ENCODE measurements at places on chromosomes 12 and 14. TPM values are rescaled to one million over a fixed set of nuclear protein-coding genes. Genes with fewer than 3 reads are reported as not detected.

DNA sequence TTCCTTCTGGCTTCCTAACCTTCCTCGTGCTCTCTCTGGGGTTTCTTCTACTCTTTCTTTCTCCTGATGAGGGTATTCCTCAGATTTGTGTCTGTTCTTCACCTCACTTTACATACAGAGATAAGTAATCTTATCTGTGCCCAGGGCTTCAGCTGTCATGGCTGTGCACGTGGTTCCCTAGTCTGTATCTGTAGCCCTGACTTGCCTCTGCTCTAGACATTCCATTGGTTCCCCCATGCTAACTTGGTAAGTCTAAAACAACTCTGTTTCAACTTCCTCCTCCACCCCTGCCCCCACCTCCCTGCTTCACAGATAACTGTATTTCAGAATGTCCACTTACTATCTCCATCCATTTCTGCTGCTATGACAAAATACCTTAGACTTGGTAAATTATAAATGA lies 10.8 kb downstream of the DIP2B start:
- no peak for DNase-seq

- no peak for DNase-seq
These were observed 24.6 kb downstream of the RPS6KA5 start for GRCh38 chr14:91035855-91036254.

GRCh38 chr12:52204095-52204930 lies 12.5 kb upstream of the KRT80 start:
- DNase-seq, result no peak

DNA sequence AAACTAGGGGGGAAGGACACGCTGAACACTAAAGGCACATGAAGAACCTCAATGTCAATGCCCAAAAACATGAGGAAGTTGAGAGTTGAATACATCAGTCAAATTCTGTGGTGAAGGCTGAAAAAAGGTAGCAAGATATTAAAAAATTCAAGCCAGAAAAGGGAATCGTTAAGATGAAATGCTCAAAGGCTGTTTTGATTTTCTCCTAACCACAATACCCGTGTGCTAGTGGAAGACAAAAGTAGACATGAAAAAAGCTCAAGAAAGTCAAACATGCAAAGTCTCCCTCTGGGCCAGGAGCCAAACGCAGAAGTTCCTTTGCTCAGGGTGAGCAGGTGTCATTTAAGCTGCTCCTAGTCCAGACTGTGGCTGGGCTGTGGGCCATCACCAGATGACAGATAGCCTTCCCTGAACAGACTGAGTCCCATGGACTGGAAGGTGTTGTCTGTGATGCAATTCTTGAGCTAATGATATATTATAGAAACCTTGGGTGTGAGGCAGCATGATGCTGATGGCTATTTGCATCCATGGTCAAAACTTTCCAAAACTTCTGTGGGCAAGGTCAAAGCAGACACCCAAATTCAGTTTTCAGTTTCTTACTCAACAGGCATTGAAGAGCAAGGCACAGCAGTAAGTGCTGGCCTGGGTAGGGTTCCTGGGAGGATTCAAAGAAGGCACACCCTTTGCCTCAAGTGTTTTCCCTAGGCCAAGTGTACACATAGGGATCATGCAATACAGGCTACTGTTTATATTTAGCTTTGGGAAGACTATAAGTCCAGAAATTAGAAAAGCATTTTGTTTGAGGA lies 81.6 kb downstream of the MYRFL start:
- no peak for DNase-seq

DNA sequence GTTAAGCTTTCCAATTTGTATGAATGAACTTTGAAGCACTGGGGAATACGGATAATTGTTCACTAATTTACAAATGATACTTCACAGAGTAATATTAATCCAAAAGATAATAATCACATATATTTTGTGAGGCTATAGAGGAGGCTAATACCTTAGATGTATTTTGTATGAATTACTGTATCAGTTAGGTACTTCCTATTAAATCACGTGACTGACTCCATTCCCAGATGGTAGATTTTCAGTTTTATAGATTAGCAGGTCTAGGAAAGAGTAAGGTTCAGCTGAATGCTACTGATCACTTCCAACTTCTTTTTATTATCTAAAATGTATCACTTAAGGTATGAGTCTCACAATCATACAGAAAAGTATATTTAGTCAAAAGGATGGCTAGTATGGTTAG lies 133.6 kb downstream of the PDE3A start:
- no peak for DNase-seq

GRCh38 chr12:28574746-28575592 lies 384.7 kb downstream of the CCDC91 start:
- DNase-seq, result no peak

GRCh38 chr12:81207664-81208063 lies 129.8 kb downstream of the ACSS3 start:
- DNase-seq, result no peak

DNA sequence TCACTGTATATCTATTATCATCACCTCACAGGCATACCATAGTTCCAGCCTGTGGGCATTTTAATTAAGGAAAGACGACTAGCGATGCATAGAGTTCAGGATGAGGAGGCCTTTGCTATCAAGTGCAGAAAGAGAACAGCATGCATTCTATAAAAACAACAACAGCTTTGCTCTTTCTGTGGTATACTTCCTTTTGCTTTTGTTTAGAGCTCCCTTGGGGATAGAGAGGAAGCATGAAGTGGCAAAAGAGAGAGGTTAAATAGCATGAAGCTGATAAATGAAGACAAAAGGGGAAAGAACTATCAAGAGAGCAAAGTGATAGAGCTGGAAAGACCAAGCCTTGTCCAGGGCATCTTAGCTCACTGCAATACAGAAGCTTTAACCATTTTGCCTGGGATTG lies 23.5 kb downstream of the IFNG-AS1 start:
- DNase-seq, result no peak

DNA sequence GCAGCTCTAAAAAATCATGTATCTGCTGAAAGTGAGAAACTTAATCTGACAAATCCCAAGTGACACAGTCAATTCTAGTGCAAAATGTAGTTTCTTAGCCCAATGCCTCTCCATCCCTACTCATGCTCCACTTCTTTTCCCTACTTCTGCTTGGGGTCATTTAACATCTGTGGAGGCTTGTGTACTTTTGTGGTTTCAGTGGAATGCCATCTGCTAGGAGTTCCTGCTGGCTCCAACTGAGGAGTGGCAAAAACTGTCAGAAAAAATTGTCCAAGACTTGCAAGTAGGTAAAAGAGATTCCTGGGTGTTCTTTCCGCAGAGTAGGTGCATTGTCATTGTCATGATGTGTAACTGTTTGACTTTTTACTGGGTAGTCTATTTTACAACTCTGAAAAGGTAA lies 12.5 kb upstream of the AVPR1A start:
- DNase-seq, result no peak

GRCh38 chr14:61101803-61102548 lies 120.9 kb downstream of the SLC38A6 start:
- DNase-seq, result no peak

GRCh38 chr12:104578453-104578852 lies 121.7 kb downstream of the CHST11 start:
- DNase-seq, result no peak

DNA sequence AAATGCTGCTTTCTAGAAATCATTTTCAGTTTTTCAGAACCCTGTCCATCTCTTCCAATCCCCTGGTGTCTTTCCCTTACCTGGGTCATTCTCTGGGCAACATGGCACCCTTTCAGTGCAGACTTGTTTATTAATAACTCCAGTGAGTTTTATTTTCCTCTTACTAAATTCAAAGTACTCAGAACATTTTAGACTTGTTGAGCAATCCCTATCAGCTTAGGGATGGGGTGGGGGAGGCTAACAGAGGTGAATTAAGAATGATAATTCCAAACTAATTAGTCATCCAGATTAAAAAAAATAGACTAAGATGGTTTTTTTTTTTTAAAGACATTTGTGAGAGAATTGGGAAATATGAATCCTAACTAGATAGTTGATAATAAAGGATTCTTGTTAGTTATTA lies 10.7 kb downstream of the GPRC5A start:
- DNase-seq, result no peak

Gene LHX5
- total RNA-seq, result not detected

Gene IPO8
- 50.6 TPM for total RNA-seq

Gene CIROP
- not detected for total RNA-seq

Gene RILPL2
- 5.3 TPM for total RNA-seq

Gene PMEL
- 0.49 TPM for total RNA-seq

Gene LALBA
- not detected for total RNA-seq

Gene HAL
- total RNA-seq, result 2.1 TPM

Gene LMNTD1
- total RNA-seq, result not detected

Gene EIF2S3B
- 0.62 TPM for total RNA-seq

Gene PTGER2
- total RNA-seq, result 8.5 TPM

Gene POU6F1
- total RNA-seq, result 40.7 TPM
